Immature natural killer cell (primary cell): ENCODE measurements at places on chromosomes 7 and 10. TPM values are rescaled to one million over a fixed set of nuclear protein-coding genes. Genes with fewer than 3 reads are reported as not detected.

FXYD4 gene
- not detected for polyA plus RNA-seq

VWC2 gene
- not detected for polyA plus RNA-seq

C10orf71 gene
- polyA plus RNA-seq: not detected

GTF2IRD2 gene
- polyA plus RNA-seq: 12.2 TPM

ASB10 gene
- not detected for polyA plus RNA-seq

- H3K4me3 ChIP-seq: no peak overlapping the region
- DNase-seq: no peak
- H3K27me3 ChIP-seq: no peaks in the 10 kb centered on the region
- no peaks in the 10 kb centered on the region for H3K36me3 ChIP-seq
These were observed 41.7 kb downstream of the ZWINT start for GRCh38 chr10:56319386-56319785.

- DNase-seq: no peak
- no peaks in the 10 kb centered on the region for H3K4me1 ChIP-seq
- H3K27ac ChIP-seq: no peak overlapping the region
- no peak overlapping the region for H3K4me3 ChIP-seq
- no peaks in the 10 kb centered on the region for H3K36me3 ChIP-seq
These were observed 43.8 kb downstream of the CALCR start for GRCh38 chr7:93530701-93531100.

- H3K27me3 ChIP-seq: peaks cover 2% of the 10 kb centered on the region
- no peaks in the 10 kb centered on the region for H3K36me3 ChIP-seq
- no peaks in the 10 kb centered on the region for H3K4me1 ChIP-seq
- no peak overlapping the region for H3K27ac ChIP-seq
- DNase-seq: no peak
These were observed 51.8 kb upstream of the STEAP4 start for GRCh38 chr7:88358526-88358838.

- H3K27me3 ChIP-seq: peaks cover 3% of the 10 kb centered on the region
- no peaks in the 10 kb centered on the region for H3K4me1 ChIP-seq
- no peak for DNase-seq
These were observed 214.7 kb downstream of the TEX36 start for GRCh38 chr10:125468278-125468677.

- H3K4me3 ChIP-seq: no peak overlapping the region
- no peak for DNase-seq
- H3K27ac ChIP-seq: no peak overlapping the region
- peaks cover 2% of the 10 kb centered on the region for H3K27me3 ChIP-seq
These were observed 3.7 kb upstream of the AOC1 start for GRCh38 chr7:150848561-150849115.
